ENCODE measurements at places on chromosomes 11 and 22. TPM values are rescaled to one million over a fixed set of nuclear protein-coding genes. Genes with fewer than 3 reads are reported as not detected.

Gene TBC1D22A
- 16.9 TPM for total RNA-seq

Gene OR5D18
- total RNA-seq = not detected

Gene UCP3
- total RNA-seq = 0.07 TPM

Gene CAVIN3
- 582 TPM for total RNA-seq

All from mammary microvascular endothelial cell (primary cell).